Activated CD4-positive, alpha-beta T cell treated with anti-CD3 and anti-CD28 coated beads for 36 hours (primary cell): ENCODE measurements at places on chromosomes 16 and 17. TPM values are rescaled to one million over a fixed set of nuclear protein-coding genes. Genes with fewer than 3 reads are reported as not detected.

The TBC1D3K gene
- not detected for total RNA-seq

The SDK2 gene
- 0.27 TPM for total RNA-seq

The CA7 gene
- total RNA-seq = not detected

The CENPV gene
- 132 TPM for total RNA-seq

The CSH2 gene
- not detected for total RNA-seq

The SERPINF2 gene
- total RNA-seq = not detected

DNA sequence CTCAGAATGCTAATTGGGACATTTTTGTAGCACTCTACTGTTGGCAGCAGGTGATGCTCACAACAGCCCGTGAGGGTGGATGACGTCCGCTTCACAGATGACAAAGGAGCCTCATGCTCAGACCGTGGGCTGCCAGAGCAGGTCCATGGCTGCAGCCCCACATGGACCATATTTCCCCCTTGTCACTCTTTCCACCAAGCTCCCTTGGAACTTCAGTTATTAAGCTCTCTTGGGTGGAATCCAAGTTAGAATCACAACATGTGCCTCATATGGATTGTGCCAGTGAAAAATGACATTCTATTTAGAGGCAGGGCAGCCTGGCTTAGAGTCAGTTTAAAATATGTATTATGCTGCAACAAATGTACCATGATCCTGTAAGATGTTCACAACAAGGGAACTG, 33.2 kb upstream of the STH start:
- H3K4me1 ChIP-seq = no peaks in the 10 kb centered on the region
- H3K27ac ChIP-seq = no peak overlapping the region
- peaks cover 15% of the 10 kb centered on the region for H3K27me3 ChIP-seq

DNA sequence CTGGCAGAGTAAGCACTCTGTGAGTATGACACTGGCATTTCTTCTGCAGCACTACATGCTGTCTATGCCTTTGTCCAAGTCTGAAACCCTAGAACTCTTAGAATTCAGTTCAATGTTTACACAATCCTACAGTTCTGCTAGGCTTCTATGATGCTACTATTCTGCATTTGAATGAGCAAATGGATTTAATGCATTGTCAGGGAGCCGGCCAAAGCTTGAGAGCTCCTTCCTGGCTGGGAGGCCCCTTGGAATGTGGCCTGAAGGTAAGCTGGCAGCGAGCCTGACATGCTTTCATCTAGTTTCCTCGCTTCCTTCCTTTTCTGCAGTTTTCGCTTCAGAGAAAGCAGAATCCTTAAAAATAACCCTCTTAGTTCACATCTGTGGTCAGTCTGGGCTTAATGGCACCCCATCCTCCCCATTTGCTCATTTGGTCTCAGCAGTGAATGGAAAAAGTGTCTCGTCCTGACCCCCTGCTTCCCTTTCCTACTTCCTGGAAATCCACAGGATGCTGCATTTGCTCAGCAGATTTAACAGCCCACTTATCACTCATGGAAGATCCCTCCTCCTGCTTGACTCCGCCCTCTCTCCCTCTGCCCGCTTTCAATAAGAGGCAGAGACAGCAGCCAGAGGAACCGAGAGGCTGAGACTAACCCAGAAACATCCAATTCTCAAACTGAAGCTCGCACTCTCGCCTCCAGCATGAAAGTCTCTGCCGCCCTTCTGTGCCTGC, at the start of gene CCL2:
Gene CCL2, plus strand, starts transcription at position 635 of the 730 bp plus-strand sequence. Its CDS starts 65 bp downstream, at position 700.
- H3K36me3 ChIP-seq = no peaks in the 10 kb centered on the region
- no peak within 1 kb of the TSS for H3K4me3 ChIP-seq
- peaks cover 39% of the 10 kb centered on the region for H3K27me3 ChIP-seq
- no peak within 1 kb of the TSS for H3K27ac ChIP-seq
- DNase-seq = no peak

GRCh38 chr17:49349541-49349940, 12.5 kb downstream of the ZNF652 start:
- H3K36me3 ChIP-seq = peaks cover 6% of the 10 kb centered on the region
- no peaks in the 10 kb centered on the region for H3K27me3 ChIP-seq
- no peak overlapping the region for H3K27ac ChIP-seq
- peaks cover 46% of the 10 kb centered on the region for H3K4me1 ChIP-seq

- DNase-seq = no peak
- H3K4me3 ChIP-seq = no peak overlapping the region
- no peak overlapping the region for H3K27ac ChIP-seq
- H3K36me3 ChIP-seq = peaks cover 31% of the 10 kb centered on the region
- peaks cover 30% of the 10 kb centered on the region for H3K4me1 ChIP-seq
Observed at GRCh38 chr17:19939993-19940721, 37.5 kb downstream of the AKAP10 start.

DNA sequence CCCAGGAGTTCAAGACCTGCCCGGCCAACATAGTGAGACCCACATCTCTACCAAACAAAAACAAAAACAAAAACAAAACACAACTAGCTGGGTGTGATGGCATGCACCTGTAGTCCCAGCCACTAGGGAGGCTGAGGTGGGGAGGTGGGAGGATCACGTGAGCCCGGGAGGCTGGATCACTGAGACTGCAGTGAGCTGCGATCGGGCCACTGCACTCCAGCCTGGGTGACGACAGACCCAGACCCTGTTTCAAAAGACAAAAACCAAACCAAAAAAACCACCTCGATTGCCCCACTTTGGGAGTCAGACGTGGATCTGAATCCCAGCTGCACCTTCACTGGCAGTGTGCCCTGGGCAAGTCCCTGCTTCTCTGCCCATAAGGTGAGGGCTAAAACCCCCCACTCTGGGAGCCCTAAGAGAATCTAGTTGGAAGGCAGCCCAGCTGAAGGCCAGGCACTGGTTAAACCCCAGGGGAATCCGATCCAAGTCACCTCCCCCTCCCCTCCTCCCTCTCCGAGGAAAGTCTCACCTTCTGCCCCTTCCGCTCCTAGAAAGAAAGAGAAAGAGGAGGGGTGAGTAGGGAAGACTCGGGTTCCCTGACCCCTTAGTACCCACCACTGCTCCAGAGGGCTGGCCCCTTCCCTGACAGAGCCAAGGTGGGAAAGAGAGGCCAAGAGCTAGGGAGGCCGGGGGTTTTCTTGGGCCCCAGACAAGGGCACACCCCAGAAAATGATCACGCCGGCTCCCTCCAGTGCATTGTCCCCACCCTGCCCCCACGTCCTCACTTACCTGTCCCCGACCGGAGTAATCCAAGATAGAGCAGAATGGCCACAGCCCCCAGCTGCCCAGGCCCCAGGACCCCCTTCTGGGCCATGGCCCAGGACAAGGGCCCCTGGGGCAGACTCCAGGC, 647 bp downstream of the PRSS8 start:
- no peaks in the 10 kb centered on the region for H3K27me3 ChIP-seq
- H3K27ac ChIP-seq = no peak overlapping the region
- DNase-seq = no peak
- H3K4me3 ChIP-seq = no peak overlapping the region
- H3K4me1 ChIP-seq = no peaks in the 10 kb centered on the region

DNA sequence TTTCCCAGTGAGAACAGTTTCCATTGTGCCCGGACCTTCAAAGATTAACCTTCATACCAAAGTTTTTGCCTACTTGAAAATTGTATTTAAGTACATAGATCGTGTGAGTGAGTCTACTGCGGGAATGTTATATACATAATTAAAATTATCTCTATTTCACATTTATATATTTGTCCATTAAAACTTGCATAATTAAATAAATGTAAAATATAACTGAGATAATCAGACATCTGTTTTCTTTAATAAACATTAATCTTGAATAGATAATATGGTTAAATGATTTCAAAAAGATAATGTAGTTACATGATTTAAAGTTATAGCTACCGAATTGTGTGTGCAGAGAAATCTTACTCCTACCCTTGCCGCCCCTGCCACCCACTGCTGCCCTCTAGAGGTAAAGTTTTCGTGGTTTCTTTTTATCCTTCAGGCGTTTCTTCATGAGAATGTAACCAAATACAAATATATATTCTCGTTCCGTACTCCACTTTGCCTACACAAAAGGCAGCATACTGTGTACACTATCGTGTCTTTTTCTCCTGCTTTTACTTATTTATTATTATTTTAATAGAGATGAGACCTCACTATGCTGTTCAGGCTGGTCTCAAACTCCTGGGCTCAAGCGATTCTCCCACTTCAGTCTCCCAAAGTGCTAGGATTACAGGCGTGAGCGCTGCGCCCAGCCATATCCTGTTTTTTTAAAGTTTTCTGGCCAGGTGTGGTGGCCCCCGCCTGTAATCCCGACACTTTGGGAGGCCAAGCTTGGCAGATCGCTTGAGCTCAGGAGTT, 35.6 kb downstream of the RPA1 start:
- H3K27ac ChIP-seq = no peak overlapping the region
- H3K4me1 ChIP-seq = peaks cover 20% of the 10 kb centered on the region
- H3K27me3 ChIP-seq = no peaks in the 10 kb centered on the region
- H3K4me3 ChIP-seq = no peak overlapping the region

DNA sequence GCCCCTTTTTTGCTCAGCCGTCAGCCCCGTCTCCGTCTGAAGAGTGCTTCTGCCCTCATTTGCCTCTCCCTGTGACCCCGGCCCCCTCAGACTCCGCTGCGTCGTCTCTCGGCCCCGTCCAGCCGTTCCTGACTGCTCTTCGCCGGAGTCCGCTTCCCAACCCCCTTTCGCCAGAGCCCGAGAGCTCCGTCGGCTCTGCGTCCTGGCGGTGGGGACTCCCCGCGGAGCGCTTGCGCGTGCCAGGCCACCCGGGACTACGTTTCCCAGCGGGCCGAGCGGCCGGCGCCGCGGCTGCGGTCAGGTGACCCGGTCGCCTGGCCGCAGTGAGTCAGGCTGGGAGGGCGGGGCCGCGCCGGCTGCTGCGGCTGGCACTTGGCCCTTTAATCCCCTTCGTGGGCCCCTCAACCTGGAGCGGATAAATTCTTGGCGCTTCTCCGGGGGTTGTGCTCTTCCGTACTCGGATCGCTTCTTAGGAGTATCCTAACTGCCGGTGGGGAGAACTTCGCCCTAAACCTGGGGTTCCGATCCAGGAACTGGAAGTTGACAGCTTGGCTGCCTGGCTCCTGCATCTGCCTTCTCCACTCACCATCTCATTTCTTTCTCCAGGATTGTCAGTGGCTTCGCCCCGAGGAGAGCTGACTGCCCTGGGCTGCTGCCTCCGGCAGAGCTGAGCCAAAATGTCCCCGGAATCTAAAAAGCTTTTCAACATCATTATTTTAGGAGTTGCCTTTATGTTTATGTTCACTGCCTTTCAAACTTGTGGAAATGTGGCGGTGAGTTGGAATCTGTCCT, at the start of gene MFSD11:
Gene MFSD11, plus strand, starts transcription at position 444 of the 792 bp plus-strand sequence. Its CDS starts 234 bp downstream, at position 678.
- H3K27ac ChIP-seq = peak within 1 kb of the TSS; percentile 98
- H3K36me3 ChIP-seq = peaks cover 46% of the 10 kb centered on the region
- DNase-seq = peak; percentile 95
- H3K27me3 ChIP-seq = no peaks in the 10 kb centered on the region
- peaks cover 37% of the 10 kb centered on the region for H3K4me1 ChIP-seq
- H3K4me3 ChIP-seq = peak within 1 kb of the TSS; percentile 85

GRCh38 chr16:57788252-57788841, 13.9 kb downstream of the KIFC3 start:
- no peaks in the 10 kb centered on the region for H3K36me3 ChIP-seq
- DNase-seq = no peak
- H3K27ac ChIP-seq = no peak overlapping the region
- H3K4me1 ChIP-seq = no peaks in the 10 kb centered on the region
- H3K27me3 ChIP-seq = peaks cover 1% of the 10 kb centered on the region

DNA sequence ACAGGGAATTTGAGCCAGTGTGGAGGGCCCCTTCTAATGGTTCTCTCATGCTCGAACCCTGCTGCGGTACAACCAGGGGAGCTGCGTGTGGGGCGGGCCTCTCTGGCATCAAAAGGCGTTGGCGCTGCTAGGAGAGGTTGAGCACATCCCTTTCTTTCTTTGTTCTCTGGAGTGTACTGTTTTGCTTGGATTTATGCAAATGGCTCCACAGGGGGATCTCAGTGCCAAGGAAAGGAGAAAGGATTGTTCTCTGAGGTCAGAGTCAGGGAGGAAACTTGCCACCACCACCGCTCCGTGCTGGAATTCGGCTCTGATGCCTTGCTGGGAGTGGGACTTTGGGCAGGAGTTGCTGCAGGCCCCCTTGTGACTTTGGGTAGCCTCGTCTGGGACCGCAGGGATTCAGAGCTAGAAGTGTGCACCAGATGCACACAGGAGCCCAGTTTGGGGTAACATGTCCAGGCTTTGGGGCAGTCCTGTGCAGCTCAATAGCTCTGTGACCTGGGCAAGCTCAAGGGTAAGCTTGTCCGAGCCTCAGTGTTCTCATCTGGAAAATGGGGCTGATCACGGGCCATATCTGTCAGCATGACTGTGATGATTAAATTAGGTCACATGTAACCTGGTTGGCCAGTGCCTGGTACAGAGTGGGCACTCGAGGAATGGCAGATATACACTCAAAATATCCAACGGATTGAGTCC, 353.0 kb upstream of the EEF2KMT start:
- no peak overlapping the region for H3K27ac ChIP-seq
- no peak overlapping the region for H3K4me3 ChIP-seq
- no peak for DNase-seq
- H3K36me3 ChIP-seq = no peaks in the 10 kb centered on the region
- H3K27me3 ChIP-seq = peaks cover 11% of the 10 kb centered on the region

DNA sequence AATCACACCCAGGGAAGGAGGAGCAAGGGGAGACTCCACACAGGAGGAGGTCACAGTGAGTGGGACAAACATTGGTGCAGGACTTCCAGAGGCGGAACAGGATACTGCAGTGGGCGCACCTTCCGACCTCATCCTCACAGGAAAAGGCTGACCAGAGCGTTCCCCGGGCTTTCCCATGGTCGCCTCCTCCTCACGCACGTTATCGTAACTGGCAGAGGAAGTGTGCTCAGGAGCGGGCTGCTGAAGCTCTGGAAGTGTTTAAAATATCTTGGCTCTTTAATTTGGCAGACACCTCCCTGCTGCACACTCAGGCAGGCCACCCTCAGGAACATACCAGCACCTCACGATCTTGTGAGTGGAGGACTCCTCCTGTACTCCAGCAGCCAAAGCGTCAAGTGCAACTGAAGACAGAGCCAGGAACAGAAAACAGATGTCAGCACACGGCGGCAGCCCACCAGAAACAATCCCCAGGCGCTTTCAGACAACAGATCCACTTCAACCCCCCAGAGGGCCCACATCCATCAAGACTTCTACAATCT, 17.5 kb downstream of the FANCA start:
- no peak overlapping the region for H3K27ac ChIP-seq
- H3K27me3 ChIP-seq = no peaks in the 10 kb centered on the region
- no peak overlapping the region for H3K4me3 ChIP-seq
- H3K36me3 ChIP-seq = peaks cover 58% of the 10 kb centered on the region

DNA sequence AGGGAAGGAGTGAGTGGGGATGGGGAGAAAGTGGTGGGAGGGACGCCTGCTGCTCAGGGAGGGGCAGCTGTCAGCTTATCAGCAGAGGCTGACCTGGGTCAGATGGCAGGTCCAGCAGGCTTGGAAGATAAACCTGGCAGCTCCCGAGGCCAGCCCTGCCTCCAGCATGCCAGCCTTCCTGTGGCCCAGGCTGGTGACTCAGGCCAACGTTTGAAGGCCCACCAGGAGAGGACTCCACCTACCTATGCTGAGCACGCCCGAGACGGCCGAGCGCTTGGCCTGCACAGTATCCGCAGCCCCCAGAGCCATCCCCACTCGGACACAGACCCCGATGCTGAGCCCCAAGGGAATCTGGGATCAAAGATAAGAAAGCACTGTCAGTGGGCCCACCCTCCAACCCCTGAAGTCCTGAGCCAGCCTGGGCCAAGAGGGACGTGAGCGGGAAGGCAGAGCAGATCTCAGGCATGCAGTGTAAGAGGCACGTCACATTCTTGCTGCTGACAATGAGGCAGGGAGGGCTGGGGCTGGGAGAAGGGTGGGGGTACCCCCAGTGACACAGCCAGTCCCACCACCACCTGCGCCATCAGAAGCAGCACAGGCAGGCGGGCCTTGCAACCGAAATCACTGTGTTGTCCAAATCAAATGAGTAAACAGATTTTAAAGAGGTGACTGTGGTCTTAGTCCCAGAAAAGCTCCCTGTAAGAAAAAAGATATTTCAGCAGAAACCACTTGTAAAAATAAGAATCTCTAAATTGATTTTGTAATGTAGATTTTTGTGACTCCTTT, 12.4 kb downstream of the SLC47A2 start:
- H3K4me1 ChIP-seq = no peaks in the 10 kb centered on the region
- no peaks in the 10 kb centered on the region for H3K27me3 ChIP-seq
- DNase-seq = no peak
- no peaks in the 10 kb centered on the region for H3K36me3 ChIP-seq
